ENCODE measurements at places on chromosomes 5 and 9.

DNA sequence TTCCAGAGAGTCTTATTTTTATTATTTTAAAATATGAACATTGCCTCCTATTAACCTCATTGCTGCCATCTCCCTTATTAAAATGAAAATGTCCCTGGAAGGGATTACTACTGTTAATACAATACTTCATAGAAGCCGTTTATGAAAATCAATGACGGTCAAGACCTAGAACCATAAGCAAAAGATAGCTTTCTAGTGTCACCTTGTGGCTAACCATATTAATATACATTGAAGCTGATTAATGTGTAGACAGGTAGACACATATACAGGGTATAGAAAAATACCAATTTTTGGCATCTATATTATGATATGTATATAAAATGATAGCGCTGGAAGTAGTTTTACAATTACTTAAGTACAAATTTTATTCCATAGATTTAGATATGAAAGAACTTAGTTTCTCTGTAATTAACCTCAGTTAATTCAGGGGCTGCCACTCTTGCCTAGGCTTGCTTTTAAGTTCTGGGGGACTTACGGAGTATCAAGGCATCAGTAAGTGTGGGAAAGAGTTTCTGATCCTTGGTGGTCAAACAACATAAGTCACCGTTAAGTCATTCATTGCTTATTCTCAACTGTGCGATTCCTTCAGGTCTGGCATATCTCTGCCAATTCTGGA, 2.5 kb upstream of the YTHDC2 start:
- no peak for DNase-seq

- no peak for DNase-seq
These were observed 124.4 kb downstream of the TMEM174 start for GRCh38 chr5:73297430-73297829.

- no peak for DNase-seq
These were observed 298.6 kb downstream of the PARP8 start for GRCh38 chr5:50964746-50965653.

DNA sequence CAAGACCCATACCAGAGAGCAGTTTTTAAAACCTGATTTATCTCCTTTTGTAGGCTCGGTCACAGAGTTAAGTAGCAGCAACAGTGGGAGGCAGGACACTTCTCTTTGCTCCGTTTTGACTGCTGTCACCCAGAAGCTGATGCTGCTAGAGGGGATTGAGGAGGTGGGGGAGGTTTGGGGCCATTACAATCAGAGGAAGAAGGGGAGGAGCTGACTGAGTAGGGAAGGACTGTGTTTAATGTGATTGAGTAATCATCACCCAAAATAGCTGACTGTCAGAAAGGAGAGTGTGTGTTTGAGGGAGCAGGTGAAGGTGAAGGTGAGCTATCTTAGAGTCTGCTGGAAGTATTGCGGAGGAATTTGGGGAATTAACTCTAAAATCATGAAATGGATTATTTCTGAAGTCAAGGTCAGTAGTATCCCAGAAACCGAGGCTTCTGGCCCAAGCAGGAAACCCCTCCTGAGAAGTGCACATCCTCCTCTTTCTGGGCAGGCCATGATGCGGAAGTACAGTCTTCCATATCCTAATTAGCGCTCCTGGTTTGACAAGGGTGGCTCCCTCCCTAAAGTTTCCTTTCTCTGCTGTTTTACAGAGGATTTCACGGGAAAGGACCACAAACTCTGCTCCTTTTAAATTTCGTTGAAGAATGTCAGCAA, 214.9 kb downstream of the PLK2 start:
- no peak for DNase-seq

DNA sequence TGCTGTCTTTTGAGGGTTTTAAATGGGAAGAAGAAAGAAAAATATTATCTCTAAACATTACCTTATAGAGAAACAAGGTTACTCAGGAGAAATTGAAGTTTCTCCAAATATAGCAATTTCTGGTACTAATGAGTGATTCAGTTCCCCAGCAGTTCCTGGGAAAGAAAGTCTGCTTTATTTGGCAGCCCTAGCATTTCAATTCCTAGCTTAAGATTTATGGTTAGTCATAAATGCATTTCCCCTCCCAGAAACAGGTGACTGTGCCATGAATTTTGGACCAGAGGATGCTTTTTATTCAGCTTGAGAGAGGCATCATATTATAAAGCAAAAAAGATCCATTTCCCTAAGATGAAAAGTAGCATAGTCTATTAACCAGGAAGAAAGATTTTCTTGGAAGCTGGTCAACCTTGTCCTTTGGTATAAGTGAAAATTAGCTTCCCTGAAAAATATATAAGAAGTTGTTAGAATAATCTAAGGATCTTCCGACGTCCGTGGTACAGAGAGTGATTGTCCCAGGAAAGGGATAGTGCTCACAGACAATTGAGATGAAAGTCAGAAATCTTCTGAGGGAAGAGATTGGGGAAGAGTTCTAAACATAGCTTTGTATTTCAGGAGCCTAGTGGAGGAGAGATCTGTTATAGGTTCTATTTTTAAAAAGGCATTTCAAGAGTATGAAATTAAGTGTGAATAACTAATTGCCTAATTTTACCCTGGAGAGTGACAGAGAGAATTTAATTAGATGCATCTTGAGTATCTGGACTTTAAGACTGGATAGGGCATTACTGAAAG, 164.9 kb downstream of the ESM1 start:
- DNase-seq: no peak

DNA sequence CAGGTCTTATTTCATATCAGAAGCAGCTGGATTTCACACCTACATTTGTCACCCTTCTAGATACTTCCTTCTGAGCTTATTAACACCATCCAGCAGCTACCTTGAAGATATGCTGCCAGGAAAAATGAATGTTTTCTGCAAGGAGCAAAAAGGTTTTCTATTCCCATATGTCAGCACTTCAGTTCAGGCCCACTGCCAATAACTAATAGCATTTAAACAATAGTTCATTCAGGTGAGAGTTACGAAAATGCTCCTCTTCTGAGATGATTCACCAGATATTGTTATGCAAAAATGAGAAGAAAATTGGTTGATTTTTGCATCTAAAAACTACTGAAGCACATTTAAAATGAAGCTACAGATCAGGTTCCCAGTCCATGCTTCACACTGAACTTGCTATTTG, 56.4 kb upstream of the ISL1 start:
- no peak for DNase-seq

DNA sequence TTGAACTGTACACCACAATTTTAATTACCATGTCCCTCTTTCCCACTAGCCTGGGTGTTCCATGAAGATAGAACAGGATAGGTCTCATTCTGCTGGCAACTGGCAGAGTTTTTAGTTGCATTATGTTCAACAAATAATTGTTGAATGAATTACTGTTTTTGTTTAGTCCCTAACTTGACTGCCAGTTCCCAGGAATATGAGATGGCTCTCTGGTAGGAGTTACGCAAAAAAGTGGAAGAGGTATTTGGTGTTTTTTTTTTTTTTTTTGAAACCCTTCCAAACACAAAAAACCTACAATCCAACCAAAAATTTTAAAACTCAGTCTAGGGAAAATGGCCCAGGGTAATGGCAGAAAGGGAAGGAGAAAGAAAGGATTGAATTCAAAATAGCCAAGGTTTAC, 153.6 kb downstream of the GNAQ start:
- DNase-seq: no peak

- DNase-seq: no peak
These were observed 38.6 kb downstream of the RALGPS1 start for GRCh38 chr9:126953041-126953809.

DNA sequence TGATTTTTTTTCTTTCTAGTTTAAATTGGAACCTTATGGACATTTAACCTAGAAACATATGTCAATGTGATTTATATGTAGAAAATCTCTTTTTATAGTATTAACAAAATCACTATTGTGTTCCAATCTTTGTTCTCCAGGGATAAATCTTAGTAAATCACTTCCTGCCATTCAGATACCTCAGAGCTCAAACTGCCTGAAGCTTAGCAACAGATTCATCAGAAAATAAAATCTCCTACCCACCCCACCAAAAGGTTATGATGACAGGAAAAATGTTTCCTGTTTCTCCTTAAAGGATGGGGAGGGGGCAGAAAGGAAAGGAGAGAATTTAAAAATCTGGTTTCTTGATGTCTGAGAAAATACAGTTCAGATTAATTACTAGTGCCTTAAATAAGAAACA, 105.0 kb upstream of the TUT7 start:
- no peak for DNase-seq

GRCh38 chr9:127223266-127223665, 41.3 kb upstream of the GARNL3 start:
- no peak for DNase-seq

DNA sequence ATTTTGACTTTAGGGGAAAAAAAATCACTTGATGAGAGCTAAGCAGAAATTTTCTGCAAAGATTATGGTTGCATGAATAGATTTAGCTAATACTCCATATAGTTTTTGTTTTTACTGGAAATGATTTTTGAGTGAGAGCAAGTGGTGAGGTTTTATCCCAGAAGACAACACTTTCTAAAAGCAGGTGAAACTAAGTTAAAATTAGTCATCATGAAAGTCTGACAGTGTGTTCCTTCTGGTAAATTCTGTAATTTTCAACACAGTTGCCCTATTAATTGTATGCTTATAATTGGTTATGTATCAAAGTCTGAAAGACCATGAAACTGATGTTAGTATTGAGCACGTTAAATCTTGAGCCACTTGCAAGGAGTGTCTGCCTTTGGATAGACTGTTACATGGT, 91.5 kb downstream of the SMARCA2 start:
- DNase-seq: no peak

DNA sequence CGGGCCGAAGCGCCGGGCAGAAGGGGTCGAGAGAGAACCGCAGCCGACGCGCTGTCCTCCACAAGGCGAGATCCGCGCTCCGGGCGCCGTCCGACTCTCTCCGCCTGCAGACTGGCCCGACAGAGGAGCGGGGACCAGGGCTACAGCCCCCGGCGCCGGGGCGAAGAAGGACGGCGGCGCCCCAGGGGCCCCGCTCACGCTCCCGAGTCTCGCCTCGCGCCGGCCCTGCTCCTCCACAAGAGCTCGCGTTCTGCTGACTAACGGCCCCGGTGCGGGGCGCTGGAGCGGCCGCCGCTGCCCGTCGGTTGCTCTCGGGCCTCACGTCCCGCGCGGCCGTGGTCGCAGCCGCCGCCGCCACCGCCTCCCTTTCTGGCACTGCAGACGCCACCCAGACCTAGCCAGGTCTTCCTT, 338 bp downstream of the ABHD17B start:
- no peak for DNase-seq

DNA sequence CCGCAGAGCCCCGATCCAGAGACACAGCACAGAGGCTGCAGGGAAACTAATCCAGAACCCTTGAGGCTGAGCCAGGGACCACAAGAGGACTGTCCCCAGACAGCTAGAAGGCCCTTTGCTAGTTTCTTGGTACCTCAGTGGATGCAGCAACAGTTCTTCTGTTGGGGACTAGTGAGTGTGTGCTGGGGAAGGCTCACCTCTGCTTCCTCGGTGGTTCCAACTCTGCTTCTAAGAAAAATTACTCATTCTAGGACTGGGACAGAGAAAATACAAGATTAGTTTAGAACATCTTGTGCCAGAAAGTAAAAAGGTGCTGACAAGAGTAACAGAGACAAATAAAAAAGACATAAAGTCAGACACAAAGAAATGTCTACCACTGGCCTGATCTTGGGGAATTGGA, 19.5 kb upstream of the ZNF484 start:
- DNase-seq: no peak

GRCh38 chr5:17150531-17150930, 66.9 kb upstream of the BASP1 start:
- no peak for DNase-seq

GRCh38 chr5:111172504-111172903, 51.7 kb upstream of the CAMK4 start:
- no peak for DNase-seq

DNA sequence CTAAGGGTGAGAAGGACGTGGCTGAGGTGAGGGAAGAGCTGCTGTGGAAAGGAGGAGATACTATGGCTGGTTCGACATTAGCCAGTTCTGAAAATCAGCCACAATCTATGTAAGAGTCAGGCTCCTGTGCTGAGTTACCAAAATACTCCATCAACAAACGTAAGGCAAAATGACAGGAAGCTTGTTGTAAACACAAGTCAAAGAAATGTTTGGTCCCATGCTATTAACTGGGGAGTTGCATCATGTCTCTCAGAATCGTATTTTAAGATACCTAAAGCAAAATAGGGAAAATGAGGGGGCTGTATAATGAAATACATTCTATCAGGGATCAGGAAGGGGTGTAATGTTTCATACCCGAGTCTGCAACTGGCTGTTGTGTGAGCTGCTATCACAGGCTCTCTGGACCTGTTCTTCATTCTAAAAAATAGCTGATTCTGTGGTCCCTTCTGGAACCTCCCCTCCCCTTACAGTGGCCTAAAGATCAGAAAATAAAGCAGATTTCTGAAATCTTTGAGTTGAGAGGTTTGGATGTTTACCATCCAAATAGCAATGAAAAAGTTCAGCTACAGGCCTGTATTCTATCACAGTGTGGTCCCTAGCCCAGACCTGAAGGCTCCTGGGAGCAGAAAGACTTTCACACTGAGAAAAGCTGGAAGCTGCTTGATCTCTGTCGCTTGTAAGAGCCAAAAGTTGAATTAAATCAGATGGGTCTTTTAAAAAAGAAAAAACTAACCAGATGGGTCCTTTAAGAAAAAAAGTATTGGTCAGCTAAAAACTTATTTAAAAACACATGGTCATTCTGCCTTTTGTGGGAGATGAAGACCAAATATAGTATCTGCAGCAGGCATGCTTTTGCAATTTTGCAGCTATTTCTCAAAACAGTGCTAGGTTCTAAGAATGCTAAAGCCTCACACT, 97.8 kb upstream of the SMC5 start:
- DNase-seq: no peak

- DNase-seq: no peak
These were observed 58.8 kb downstream of the C6 start for GRCh38 chr5:41154491-41154890.

GRCh38 chr5:181035991-181036815, 3.9 kb upstream of the BTNL9 start:
- no peak for DNase-seq

DNA sequence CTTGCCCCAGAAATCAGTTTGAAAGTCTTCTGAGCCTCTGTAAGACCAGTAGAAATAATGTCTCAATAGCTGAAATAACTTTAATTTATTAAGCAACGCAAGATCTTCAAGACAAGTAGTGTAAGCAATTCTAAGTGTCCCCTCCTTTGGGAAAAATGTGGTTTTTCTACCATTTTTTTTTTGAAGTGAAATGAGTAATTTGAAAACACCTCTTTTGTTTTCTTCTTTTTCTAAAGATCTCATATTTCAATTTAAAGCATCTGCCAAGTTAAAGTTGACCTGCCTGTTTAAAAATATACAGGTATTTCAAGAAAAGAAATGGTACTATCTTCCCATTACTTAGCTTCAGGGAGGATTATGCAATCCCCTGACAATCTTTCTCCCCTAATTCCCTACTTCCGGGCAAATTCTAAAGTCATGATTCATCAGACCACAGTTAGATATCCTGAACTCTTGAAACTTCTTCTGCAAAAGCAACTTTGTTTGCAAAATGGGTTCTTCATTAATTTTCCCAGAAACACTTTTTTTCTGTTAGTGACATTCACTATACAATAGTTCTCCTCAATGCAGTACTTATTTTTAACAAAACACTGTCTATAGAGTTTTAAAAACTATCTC, 7.8 kb upstream of the ANXA1 start:
- no peak for DNase-seq

GRCh38 chr9:6889868-6890267, 132.1 kb downstream of the KDM4C start:
- no peak for DNase-seq
